ENCODE measurements at places on chromosomes 6 and 20. TPM values are rescaled to one million over a fixed set of nuclear protein-coding genes. Genes with fewer than 3 reads are reported as not detected.

PDE7B gene
- 1.3 TPM for total RNA-seq

DNA sequence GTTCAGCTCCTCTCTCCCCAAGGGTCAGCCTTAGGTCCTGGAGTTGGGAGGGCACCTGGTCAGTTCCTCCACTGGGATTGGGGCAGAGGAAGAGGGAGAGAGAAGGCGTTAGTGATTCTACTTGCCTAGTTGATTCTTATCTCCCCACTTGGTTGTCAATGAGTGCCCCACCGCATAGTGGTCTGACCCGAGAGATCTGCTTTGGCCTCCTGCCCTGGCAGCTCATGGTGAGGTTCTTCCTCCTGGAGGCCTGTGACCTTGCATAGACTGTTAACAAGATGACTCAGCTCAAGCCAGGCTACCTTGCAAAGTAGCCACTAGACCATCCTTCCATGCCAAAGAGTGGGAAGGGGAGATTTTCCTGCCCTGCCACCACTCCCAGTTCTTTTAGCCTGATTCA, 160.6 kb downstream of the TMEM200A start:
- DNase-seq: no peak

DNA sequence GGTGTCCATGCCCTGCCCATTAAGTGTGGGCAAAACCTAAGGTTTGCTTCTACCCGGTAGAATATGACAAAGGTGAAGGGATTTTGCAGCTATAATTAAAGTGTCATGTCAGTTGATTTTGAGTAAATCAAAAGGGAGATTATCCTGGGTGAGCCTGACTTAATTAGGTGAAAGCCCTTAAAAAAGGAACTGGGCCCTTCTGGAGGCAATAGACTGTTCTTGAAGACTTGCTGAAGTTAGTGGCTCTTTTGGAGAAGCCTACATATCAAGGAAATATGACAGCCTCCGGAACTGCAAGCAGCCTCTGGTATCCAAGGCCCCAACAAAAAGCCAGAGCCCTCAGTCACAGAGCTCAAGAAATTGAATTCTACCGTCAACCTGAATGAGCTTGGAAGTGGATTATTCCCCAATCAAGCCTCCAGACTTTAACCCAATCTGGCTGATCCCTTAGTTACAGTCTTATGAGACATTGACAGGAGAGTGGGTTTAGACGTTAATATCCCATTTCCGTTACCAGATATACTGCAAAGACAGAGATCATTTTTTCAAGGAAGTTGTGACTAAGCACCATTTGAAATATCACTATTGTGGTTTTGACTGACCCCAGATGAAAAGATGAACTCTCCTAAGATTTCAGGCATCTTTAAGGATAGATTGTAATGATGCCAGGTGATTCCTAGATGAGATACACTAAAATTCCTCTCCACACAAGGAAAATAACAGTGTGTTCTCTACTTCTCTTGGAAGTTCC, 303.4 kb downstream of the PLCB1 start:
- peak; percentile 59 for DNase-seq

DNA sequence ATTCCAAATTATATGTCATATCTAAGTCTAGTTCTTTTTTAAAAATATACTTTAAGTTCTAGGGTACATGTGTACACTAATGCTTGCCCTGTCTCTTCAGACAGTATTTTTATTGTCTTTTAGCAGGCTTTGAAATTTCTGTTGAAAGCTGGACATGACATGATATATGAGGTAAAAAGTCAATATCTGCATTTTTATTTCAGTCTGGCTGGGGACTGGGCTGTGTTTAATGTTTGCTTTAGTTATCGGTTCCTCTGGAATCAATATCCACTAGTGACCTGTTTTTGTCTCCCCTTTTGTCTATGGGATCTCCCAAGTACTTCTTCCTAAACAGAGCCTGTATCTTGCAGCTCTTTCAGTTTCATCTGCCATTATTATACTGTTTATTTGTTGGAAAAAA, 786.2 kb upstream of the GJE1 start:
- DNase-seq: no peak

DNA sequence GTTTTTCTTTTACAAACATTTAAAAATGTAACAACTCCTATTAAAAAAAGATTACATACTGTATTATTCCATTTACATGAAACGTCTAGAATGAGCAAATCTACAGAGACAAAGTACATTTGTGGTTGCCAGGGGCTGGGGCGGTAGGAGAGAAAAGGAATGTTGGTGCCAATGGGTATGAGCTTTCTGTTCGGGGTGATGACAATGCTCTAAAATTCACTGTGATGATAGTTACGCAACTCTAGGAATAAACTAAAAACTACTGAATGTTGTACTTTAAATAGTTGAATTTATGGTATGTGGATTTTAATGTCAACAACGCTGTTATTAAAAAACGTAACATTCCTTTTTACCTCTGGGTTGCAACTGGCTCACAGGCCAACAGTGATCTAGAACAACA, 211.1 kb downstream of the GMDS start:
- DNase-seq: no peak

BPIFB4 gene
- not detected for total RNA-seq

- DNase-seq: no peak
These were observed 105.4 kb upstream of the PLEKHG1 start for GRCh38 chr6:150494241-150494640.
